ENCODE measurements at places on chromosomes 6 and 20.

- no peak for DNase-seq
Observed at GRCh38 chr6:5499644-5500306, 238.5 kb downstream of the FARS2 start.

- DNase-seq = no peak
Observed at GRCh38 chr6:6390849-6391602, 70.6 kb upstream of the F13A1 start.

DNA sequence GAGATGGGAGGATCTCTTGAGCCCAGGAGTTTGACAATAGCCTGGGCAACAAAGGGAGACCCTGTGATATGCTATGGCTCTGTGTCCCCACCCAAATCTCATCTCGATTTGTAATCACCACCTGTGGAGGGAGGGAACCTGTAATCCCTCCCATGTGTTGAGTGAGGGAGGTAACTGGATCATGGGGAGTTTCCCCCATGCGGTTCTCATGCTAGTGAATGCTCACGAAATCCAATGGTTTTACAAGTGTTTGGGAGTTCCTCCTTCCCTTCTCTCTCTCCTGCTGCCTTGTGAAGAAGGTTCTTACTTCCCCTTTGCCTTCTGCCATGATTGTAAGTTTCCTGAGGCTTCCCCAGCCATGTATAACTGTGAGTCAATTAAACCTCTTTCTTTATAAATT is 3.4 kb downstream of the NUDT3 start:
- no peak for DNase-seq

DNA sequence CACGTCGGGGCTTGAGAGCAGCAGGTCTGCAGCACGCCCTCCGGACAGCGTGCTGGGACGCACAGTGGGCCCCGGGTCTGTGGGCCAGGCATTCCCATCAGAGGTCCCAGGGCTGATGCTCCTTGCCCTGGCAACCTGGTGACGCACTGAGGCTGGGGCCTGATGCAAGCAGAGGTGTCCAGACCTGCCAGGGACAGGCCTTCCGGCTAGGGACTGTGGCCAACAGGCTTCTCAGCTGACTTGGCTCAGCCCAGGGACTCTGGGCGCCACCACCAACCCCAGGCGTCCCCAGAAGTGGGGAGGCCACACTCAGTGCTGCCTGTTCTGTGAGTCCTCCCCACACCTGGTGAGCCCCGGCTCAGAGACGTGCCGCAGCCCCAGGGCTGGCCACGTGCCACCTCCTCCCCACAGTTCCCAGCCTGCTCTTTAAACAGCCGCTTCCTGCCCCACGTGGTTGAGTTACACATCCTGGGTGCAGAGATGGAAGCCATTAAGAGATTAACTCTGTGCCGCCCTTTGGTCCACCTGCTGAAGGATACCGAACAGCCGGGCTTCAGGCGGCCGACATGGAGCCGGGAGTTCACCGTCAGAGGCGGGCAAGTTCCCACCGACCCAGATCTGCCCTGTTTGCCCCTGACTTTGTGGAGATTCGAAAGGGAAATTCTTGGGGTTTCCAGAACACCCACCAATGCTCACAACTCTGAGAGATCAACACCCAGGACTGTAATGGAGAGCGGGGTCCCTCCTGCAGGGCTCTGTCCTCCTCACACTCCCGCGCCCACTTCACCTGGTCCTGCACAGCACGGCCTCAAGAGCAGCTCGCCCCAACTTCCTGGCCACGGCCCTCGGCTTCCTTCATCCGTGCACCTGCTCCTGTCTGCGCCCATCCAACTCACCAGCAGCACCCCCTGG is 37.6 kb upstream of the ZBP1 start:
- DNase-seq = no peak

GRCh38 chr6:56058636-56059035 is 183.2 kb upstream of the BMP5 start:
- DNase-seq = no peak

- no peak for DNase-seq
Observed at GRCh38 chr6:4929097-4929718, 74.6 kb downstream of the RPP40 start.

GRCh38 chr6:6760002-6760401 is 171.5 kb downstream of the LY86 start:
- no peak for DNase-seq

Measured in hematopoietic multipotent progenitor cell treated with erythropoietin and hydrocortisone succinate and interleukin-3 and kit ligand, for 8 days (in vitro differentiated cells).